CD4-positive, alpha-beta memory T cell (primary cell): ENCODE measurements at places on chromosomes 12 and 14. TPM values are rescaled to one million over a fixed set of nuclear protein-coding genes. Genes with fewer than 3 reads are reported as not detected.
A peak's percentile ranks its signal among the peaks of the same experiment; 100 is the strongest.

DNA sequence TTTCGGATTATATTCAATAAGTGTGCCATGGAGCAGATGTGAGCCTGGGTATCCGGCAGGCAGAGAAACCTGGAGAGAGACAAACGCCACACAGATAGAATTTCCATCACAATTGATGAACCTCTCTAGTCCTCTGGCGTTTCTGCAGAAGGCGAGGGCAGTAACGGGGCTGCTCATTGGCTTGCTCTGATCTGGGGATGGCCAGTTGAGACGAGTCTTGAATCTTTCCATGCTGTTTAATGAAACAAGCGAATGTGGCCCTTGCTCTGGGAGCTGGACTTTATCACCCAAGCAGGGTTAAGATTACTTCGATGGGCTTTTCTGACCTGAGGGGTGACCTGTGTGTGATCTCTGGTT is 42.4 kb upstream of the CLMN start:
- no peaks in the 10 kb centered on the region for H3K4me1 ChIP-seq
- no peak overlapping the region for H3K4me3 ChIP-seq
- peaks cover 11% of the 10 kb centered on the region for H3K27me3 ChIP-seq
- no peak for DNase-seq
- no peaks in the 10 kb centered on the region for H3K36me3 ChIP-seq

The RHEBL1 gene
- total RNA-seq, result 2.9 TPM

DNA sequence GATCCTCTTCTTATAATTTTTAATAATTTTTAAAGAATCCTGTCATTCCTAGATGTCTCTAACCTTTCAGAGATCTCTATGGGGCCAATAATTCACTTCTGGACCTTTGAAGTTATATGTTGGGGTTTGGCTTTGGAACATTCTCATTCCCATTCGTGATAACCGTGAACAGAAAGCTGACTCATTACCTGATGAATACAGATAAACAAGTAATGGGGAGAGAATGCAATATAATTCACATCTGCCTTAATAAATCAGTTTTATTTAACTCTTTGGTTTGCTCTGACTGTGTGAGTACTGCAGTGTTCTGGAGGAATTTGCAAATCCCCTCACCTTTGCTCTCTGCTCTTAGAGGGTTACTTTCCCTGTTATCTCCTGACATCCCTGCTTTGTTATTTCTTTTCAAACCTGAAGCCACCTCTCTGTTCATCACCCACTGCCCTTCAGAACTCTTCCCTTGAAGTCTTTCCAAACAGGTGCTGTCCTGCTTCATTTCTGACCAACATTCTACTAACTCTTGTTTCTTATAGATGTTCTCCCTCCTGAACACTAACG is 79.6 kb upstream of the SLC38A2 start:
- no peaks in the 10 kb centered on the region for H3K27me3 ChIP-seq
- no peaks in the 10 kb centered on the region for H3K36me3 ChIP-seq
- no peak overlapping the region for H3K4me3 ChIP-seq
- peaks cover 23% of the 10 kb centered on the region for H3K4me1 ChIP-seq
- no peak overlapping the region for H3K27ac ChIP-seq
- DNase-seq, result no peak

DNA sequence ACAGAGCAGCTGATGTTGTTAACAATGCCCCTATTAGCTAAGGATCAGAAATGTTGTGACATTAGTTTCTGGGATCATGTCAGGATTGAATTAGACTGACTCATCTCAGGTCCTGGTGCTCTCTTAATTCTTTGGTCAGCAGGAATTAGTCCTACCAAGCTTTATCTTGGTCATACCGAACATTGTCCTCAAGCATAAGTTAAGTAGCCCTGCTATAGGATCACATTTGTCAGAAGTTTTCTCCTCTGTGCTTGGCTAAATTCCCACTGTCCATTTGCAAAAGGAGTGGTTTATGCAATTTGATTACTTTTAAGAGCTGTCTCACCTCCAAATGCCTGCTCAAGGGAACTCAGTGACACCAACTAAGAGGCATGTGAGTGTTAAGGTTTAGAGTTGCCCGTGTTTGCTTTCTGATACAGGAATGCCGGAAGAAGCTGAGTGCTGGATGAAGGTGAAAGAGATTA is 48.4 kb upstream of the IFNG-AS1 start:
- no peaks in the 10 kb centered on the region for H3K4me1 ChIP-seq
- no peaks in the 10 kb centered on the region for H3K36me3 ChIP-seq
- no peak overlapping the region for H3K4me3 ChIP-seq
- DNase-seq, result no peak
- no peak overlapping the region for H3K27ac ChIP-seq
- no peaks in the 10 kb centered on the region for H3K27me3 ChIP-seq

The TAS2R50 gene
- total RNA-seq, result 0.80 TPM

DNA sequence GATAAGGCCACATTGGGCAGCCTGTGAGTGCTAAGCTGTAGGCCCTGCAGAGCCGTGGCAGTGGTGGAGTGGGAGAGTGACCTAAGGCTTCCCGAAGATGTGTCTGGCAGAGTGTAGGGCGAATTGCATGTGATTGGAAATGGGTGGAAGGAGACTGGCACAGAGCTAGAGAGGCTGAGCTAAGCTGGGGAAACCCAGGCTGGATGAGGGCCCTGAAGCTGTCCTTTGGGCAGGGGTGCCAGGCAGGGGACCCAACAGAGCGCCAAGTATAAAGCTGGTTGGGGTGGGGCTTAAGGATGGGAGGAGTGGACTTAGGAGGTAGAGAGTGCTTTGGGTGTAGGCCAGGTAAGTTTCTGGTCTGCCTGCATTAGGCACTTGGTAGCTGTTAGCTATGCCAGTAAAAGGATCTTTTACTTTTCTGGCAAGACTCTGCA is 47.9 kb downstream of the WDR20 start:
- H3K4me1 ChIP-seq, result peaks cover 30% of the 10 kb centered on the region
- DNase-seq, result no peak
- H3K4me3 ChIP-seq, result no peak overlapping the region
- no peak overlapping the region for H3K27ac ChIP-seq
- no peaks in the 10 kb centered on the region for H3K27me3 ChIP-seq

The FGD4 gene
- 0.23 TPM for total RNA-seq

DNA sequence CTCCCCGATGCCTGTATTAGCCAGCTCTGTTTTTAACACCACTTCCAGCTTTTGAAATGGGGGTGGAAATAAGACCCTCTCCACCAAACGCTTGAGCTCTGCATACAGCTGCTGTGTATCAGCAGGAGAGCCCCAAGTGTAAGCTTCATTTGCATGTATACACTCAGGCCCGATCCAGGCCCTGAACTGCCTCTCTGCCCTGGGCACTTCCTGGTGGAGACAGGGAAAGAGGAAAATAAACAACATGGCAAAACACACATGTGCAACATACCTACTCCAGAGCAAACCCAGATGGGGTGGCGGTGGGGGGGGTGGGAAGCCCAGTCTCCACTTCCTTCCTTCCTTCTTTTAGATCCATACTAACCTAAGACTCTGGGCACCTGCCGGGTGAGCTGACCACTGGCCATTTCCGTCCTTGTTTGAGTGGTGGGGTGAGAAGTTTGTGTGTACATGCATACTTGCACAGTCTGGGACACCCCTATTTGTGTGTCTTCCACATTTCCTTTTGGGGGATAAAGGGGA is 55.3 kb downstream of the RBM19 start:
- no peak overlapping the region for H3K27ac ChIP-seq
- H3K36me3 ChIP-seq, result peaks cover 4% of the 10 kb centered on the region
- no peaks in the 10 kb centered on the region for H3K27me3 ChIP-seq
- no peaks in the 10 kb centered on the region for H3K4me1 ChIP-seq

DNA sequence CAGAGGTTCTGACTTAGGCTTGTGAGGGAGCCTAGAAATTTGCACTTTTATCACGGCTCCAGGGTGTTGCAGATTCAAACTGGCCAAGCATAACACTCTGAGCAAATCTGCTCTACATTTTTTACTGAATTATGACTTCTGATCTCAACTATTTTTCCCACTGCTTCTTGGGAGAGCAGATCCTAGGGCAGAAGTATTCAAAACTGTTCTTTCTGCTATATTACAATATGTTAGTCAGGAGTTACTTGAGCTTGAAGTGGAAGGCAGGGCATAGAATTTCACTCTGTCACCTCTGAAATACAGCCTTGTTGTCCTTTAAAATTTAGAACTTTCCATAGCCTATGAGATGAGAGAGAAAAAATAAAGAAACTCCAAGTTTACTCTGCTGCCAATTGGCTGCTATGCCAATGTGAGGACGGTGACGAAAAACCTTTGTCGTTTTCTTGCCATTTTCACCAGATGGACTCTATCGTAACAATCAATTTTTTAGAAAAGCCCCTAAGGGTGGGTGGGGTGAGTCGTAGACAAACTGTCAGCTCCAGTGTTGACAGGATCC is 16.4 kb upstream of the KERA start:
- no peak for DNase-seq
- no peaks in the 10 kb centered on the region for H3K36me3 ChIP-seq
- no peaks in the 10 kb centered on the region for H3K27me3 ChIP-seq
- no peak overlapping the region for H3K4me3 ChIP-seq
- no peaks in the 10 kb centered on the region for H3K4me1 ChIP-seq

GRCh38 chr14:49959822-49960408 is 67.0 kb downstream of the ARF6 start:
- H3K27ac ChIP-seq, result no peak overlapping the region
- H3K4me1 ChIP-seq, result peaks cover 15% of the 10 kb centered on the region
- no peaks in the 10 kb centered on the region for H3K27me3 ChIP-seq
- H3K4me3 ChIP-seq, result no peak overlapping the region
- no peaks in the 10 kb centered on the region for H3K36me3 ChIP-seq

DNA sequence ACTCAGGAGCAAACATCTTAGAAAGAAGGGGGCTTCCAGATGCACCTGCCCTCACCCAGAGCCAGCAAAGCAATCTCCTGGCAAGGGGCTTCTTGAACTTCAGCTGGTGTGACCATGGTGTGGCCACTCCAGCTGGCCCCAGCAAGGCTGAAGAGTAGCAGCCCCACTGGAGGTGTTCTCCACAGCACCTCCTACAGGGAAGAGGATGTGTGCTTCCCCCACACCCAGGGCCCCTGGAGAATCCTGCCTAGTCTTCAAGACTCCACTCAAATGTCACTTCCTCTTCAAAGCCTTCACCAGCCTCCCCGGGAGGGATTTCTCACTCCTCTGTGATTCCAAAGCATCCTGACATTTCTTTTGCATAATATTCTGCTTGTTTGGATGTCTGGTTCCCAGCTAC is 8.5 kb downstream of the RAB15 start:
- no peaks in the 10 kb centered on the region for H3K36me3 ChIP-seq
- H3K4me3 ChIP-seq, result no peak overlapping the region
- H3K4me1 ChIP-seq, result peaks cover 4% of the 10 kb centered on the region
- no peak for DNase-seq
- no peaks in the 10 kb centered on the region for H3K27me3 ChIP-seq
- no peak overlapping the region for H3K27ac ChIP-seq

DNA sequence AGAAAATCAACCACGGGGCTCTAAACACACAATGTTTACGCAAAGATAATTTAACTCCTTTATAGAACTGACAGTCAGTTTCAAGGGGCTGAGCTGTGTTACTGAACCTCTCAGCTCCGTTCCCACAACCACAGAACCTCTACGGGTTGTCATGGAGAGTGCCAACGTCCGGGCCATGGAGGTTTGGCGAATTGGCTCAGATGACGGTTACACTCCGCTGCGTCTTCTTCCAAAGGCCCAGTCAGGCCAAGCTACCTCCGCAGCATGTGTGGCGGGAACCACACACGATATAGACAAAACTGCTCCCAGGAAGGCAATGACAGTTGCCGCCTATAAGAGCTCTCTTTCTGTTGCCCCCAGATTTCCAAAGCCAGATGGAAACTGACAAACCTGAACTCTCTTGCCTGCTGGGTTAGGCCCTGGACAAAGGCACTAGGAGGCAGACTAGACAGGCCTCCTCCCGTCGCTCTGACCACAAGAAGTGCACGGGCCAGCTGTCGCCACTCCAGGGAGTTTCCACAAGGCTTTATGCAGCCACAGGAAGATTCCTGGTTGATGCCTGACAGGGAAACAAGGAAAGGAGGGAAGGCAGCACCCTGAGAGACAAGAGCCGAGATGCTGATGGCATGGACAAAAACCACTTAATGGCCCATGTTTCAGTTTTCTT is 30.3 kb downstream of the CCDC88C start:
- H3K4me1 ChIP-seq, result peaks cover 100% of the 10 kb centered on the region
- no peaks in the 10 kb centered on the region for H3K27me3 ChIP-seq
- no peak for DNase-seq
- H3K4me3 ChIP-seq, result no peak overlapping the region
- peak overlapping the region; percentile 56 for H3K27ac ChIP-seq

DNA sequence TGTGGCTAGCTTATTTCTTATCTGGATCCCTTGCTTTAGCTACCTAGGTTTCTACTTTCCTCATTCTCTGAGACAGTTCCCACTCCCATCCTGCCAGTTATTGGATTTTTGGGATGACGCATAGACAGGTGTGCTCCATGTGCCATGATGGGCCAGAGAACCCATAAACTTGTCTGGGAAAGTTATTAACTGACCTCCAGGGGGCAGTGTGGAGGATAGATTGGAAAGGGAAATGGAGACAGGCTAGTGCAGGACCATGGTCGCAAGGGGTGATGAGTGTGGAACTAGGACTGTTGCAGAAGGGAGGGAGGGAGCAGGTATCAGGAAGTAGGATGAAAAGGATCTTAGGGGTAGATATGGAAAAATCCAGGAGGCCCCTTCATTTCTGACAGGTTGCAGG is 80.3 kb downstream of the ESRRB start:
- no peaks in the 10 kb centered on the region for H3K36me3 ChIP-seq
- no peak overlapping the region for H3K4me3 ChIP-seq
- no peaks in the 10 kb centered on the region for H3K27me3 ChIP-seq
- no peaks in the 10 kb centered on the region for H3K4me1 ChIP-seq
- DNase-seq, result no peak

DNA sequence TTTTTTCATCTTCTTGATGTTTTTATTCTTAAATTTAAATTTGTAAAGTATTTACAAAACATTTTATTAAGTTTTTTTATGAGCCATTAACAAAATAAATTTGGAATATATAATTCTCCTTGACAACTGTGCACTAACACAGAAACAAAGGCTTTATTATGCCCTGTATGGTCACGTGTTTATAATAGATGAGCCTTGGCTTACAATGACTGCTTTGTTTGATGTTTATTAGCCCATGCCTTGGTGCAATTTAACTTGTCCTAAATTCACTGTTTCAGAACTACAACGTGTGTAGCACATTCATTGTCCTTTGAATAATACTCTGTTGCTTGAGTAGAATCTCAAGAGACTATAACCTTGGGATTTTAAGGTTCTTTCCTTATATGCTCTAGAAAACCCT is 59.8 kb downstream of the CNTN1 start:
- no peak for DNase-seq
- H3K4me3 ChIP-seq, result no peak overlapping the region
- no peaks in the 10 kb centered on the region for H3K27me3 ChIP-seq

- H3K4me3 ChIP-seq, result no peak overlapping the region
- no peaks in the 10 kb centered on the region for H3K27me3 ChIP-seq
- no peak overlapping the region for H3K27ac ChIP-seq
- H3K4me1 ChIP-seq, result peaks cover 10% of the 10 kb centered on the region
- H3K36me3 ChIP-seq, result no peaks in the 10 kb centered on the region
These were observed 144.0 kb upstream of the TMPO start for GRCh38 chr12:98371419-98371818.
